Mucosa of descending colon (tissue), 3 donors: ENCODE measurements at places on chromosomes 11 and 22. TPM values are rescaled to one million over a fixed set of nuclear protein-coding genes. Genes with fewer than 3 reads are reported as not detected.

Gene ABTB2
- total RNA-seq = 14.3 TPM

Gene MMP3
- not detected for total RNA-seq

Gene CARD18
- total RNA-seq = not detected

Gene MS4A15
- not detected for total RNA-seq

Gene FOXRED1
- total RNA-seq = 31.4 TPM

Gene CNGA4
- 0.20 TPM for total RNA-seq

Gene BIK
- total RNA-seq = 20.6 TPM

Gene XNDC1N
- 18.0 TPM for total RNA-seq

Gene MB
- total RNA-seq = 17.2 TPM

Gene OR10D3
- total RNA-seq = not detected

Gene OR52K1
- total RNA-seq = not detected

- DNase-seq = no peak
These were observed 358.9 kb downstream of the CADM1 start for GRCh38 chr11:115145324-115145723.

- DNase-seq = peak; percentile 42
These were observed 88.4 kb downstream of the UBASH3B start for GRCh38 chr11:122743949-122744348.

- peak; percentile 72 for DNase-seq
These were observed 19.2 kb downstream of the PIM3 start for GRCh38 chr22:49979587-49980264.

GRCh38 chr11:77559686-77560401 lies 29.9 kb upstream of the AQP11 start:
- no peak for DNase-seq

GRCh38 chr22:30314915-30315314 lies 11.8 kb downstream of the TBC1D10A start:
- DNase-seq = no peak

GRCh38 chr22:42805016-42805997 lies 51.8 kb downstream of the ARFGAP3 start:
- DNase-seq = no peak

- no peak for DNase-seq
These were observed 5.4 kb downstream of the SCARF2 start for GRCh38 chr22:20432244-20432686.

GRCh38 chr22:23603266-23603665 lies 23.2 kb upstream of the IGLL1 start:
- no peak for DNase-seq

DNA sequence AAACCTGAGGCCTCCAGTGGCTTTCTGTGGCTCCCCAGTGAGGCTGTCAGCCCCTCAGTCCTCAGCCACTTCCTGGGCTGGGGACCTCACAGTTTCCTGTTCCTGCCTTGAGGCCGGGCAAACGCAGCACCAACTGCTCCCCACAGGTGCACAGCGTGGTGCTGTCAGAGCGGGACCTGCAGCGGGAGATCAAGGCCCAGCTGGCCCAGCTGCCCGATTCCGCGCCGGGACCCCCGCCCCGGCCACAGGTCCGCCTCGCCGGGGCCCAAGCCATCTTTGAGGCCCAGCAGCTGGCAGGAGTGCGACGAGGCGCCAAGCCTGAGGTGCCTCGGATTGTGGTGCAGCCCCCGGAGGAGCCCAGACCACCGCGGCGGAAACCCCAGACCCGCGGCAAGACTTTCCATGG lies 5.4 kb downstream of the TBC1D10C start:
- peak; percentile 70 for DNase-seq

DNA sequence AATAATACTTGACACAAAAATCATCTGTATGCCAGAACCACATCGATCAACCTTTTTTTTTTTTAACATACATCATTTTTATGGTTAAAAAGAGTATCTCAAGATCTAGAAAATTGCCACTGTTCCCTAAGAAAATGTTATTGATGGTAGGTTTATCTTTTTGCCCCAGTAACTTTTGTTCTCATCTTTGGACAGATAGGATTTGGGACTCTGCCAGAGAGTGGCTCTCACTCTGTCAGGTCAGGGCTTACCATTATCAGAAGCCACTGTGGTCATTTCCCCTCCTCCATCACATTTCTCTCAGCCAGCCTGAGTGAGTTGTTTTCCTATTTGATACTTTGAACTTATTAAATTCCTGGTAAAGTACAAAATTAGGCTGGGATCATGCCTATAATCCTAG lies 47.9 kb upstream of the YWHAH start:
- DNase-seq = no peak

- no peak for DNase-seq
These were observed 1813.1 kb upstream of the RAG2 start for GRCh38 chr11:38411149-38411548.

GRCh38 chr11:121636800-121637176 lies 184.0 kb upstream of the SORL1-AS1 start:
- DNase-seq = no peak

- DNase-seq = no peak
These were observed 60.1 kb upstream of the PHF21B start for GRCh38 chr22:45069925-45070324.

GRCh38 chr22:26529345-26529744 lies 17.1 kb upstream of the TFIP11 start:
- DNase-seq = no peak

DNA sequence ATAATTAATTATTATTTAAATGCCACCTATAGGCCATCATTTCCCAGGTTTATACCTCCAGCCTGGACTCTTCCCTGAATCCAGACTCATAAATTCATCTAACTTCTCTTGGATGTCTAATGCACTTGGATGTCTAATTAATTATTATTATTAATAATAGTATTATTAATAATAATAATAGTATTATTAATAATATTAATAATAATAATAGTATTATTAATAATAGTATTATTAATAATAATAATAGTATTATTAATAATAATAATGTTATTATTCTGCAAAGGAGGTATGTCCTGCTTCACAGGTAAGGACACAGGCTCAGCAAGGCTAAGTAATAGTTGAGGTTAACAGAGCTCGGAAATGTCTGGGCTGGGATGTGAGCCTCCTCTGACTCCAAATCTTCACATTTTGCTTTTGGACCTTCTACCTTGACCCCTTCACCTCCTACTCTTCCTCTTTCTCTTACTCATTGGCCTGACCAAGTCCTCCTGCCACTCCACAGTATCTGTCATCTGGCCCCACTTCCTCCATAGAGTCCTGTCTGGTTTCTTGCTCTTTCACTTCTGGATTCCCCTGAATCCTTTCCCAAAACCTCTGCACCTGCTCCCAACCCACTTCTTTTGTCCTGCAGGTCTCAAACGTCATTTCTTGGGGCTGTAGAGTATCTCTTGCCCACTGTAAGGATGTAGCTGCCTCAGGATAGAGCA lies 8.0 kb downstream of the RIBC2 start:
- no peak for DNase-seq

- no peak for DNase-seq
These were observed 33.2 kb downstream of the OTOG start for GRCh38 chr11:17580271-17580670.

GRCh38 chr11:25535467-25536272 lies 796.3 kb upstream of the ANO3 start:
- DNase-seq = peak; percentile 2

- DNase-seq = no peak
These were observed 780 bp upstream of the SLC15A3 start for GRCh38 chr11:60952742-60953170.

DNA sequence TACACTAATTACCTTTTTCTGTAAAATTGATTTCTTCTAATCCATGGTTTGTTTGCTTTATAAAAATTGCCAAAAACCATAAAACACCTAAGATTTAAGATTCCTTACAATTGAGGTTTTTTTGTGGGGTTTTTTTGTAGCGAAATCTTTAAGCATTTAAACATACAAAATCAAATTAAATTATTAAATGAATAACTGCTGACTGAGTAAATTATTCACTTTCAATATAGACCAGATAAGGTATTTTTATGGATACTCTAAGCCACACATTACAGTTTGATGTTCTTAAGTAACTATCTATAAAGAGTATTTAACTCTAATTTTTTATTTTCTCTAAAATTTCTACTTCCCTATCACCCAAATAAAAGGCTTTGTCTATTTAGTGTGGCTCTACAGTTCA lies 55.5 kb downstream of the PIK3C2A start:
- no peak for DNase-seq

GRCh38 chr11:42707541-42707940 lies 604.3 kb upstream of the API5 start:
- DNase-seq = no peak

- peak; percentile 93 for DNase-seq
These were observed at the start of gene PNPLA3 for GRCh38 chr22:43923631-43924464. TSS of gene PNPLA3 (plus strand) at chr22:43923805. CDS start at chr22:43923912, 107 bp downstream.

- DNase-seq = no peak
These were observed 88.4 kb upstream of the TEAD1 start for GRCh38 chr11:12585861-12586260.

- no peak for DNase-seq
These were observed 4.8 kb upstream of the NLRP10 start for GRCh38 chr11:7969756-7970646.
